ENCODE measurements at places on chromosomes 4 and X. TPM values are rescaled to one million over a fixed set of nuclear protein-coding genes. Genes with fewer than 3 reads are reported as not detected.

Gene P2RY8
- not detected for total RNA-seq

- no peak for DNase-seq
Observed at GRCh38 chr4:111722213-111722720, 423.0 kb upstream of the FAM241A start.

DNA sequence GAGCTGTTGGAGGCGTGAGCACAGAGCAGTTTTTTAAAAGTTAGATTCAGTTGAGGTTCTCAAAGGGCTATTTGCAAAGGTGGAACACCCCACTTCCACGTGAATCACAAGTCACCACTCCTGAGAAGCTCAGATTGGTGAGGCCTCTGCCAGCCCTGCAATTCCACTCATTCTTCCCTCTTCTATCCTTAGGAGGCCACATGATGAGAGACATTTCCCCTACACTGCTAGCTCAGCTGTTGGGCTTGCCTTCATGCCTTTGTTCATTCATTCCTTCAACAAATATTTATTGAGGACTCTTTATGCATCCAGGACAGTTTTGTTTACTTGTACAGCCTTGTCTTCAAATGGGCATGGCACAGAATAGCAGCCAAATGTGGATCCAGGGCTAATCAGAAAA lies 3.7 kb downstream of the SRPX2 start:
- DNase-seq = no peak

DNA sequence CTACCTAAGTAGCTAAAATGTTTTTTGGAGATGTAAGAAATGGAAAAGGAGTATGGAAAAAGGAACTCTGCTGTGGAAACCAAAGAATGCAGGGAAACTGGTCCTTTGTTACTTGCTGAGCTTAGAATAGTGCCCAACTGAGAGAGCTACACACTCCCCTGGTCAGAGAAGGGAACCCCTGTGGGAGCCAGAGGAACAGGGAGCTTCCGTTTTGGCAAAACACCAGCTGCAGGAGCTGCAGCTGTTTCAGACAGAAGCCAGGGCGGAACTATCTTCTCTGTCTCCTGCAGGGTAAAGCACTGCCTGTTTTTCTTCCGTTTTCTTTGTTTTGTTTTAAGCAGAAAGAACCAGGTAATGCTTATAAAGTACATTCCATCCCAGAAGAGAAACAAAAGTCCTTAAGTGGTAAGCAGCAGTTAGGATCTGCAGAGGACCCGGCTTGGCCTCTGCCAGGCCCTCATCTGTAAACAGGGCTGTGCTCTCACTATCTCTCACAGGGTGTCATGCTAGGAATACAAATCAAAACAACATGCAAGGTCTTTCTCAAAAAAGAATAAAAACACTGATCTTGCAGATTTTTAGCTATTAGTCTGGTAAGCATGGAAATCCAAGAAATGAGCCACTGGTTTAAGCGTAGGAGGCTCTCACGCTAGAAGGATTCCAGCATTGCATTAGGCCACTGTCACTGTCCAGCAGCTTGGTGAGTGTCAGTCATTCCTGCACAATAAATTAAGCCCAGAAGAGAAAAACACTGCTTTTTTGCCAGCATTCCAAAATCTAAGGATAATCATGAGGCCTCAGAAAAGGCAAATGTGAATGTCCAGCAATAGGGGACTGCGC lies 76.1 kb downstream of the CHST7 start:
- DNase-seq = no peak

GRCh38 chr4:126458993-126459392 lies 1144.2 kb downstream of the FAT4 start:
- DNase-seq = no peak

Measured in osteocyte (in vitro differentiated cells).